ENCODE measurements at places on chromosomes 4 and X.

DNA sequence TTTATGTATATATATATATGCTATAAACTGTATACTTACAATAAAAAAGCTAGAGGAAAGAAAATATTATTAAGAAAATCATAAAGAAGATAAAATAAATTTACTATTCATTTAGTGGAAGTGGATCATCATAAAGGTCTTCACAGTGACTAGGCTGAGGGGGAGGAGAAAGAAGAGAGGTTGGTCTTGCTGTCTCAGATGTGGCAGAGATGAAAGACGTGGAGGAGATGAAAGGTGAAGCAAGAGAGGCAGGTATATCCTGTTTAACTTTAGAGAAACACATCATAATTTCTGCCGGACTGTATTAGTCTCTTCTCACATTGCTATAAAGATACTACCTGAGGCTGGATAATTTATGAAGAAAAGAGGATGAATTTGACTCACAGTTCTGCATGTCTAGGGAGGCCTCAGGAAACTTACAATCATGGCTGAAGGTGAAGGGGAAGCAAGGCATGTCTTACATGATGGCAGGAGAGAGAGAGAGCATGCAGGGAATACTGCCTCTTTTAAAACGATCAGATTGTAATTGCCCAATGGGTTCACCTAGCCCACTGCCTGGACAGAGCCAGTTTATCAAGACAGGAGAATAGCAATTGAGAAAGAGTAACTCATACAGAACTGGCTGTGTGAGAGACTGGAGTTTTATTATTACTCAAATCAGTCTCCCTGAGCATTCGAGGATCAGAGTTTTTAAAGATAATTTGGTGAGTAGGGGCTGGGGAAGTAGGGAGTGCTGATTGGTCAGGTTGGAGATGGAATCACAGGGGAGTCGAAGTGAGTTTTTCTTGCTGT lies 22.1 kb upstream of the RRAGB start:
- no peak for DNase-seq

- no peak for DNase-seq
Measured at GRCh38 chrX:39574178-39574577, 523.6 kb downstream of the BCOR start.

GRCh38 chr4:147109800-147110199 lies 164.1 kb upstream of the TTC29 start:
- DNase-seq: no peak

DNA sequence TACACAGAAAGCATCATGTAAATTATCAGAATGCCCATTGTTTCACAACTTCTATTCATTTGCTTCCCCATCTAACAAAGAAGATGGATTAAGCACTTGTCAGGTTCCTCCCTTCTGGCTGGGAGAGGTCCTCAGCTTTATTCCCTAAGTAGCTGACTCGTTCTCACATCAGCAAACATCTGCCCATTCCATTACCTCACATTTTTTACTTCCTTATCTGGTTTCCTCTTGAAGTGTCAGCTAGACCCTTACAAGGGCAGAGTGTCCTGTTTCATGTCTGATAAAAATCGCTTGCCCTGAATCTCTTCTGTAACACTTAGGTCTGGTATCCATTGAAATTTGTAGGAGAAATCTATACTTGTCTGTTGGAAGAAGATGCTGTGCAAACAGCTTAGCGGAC lies 34.7 kb downstream of the TMPRSS11A start:
- DNase-seq: no peak

GRCh38 chr4:177229331-177229730 lies 80.3 kb upstream of the NEIL3 start:
- no peak for DNase-seq

- DNase-seq: no peak
Measured at GRCh38 chr4:152719801-152720556, 40.2 kb upstream of the TMEM154 start.

- DNase-seq: no peak
Measured at GRCh38 chrX:72309297-72310071, 3.8 kb upstream of the CITED1 start.

GRCh38 chr4:156038772-156039171 lies 85.1 kb upstream of the CTSO start:
- no peak for DNase-seq

DNA sequence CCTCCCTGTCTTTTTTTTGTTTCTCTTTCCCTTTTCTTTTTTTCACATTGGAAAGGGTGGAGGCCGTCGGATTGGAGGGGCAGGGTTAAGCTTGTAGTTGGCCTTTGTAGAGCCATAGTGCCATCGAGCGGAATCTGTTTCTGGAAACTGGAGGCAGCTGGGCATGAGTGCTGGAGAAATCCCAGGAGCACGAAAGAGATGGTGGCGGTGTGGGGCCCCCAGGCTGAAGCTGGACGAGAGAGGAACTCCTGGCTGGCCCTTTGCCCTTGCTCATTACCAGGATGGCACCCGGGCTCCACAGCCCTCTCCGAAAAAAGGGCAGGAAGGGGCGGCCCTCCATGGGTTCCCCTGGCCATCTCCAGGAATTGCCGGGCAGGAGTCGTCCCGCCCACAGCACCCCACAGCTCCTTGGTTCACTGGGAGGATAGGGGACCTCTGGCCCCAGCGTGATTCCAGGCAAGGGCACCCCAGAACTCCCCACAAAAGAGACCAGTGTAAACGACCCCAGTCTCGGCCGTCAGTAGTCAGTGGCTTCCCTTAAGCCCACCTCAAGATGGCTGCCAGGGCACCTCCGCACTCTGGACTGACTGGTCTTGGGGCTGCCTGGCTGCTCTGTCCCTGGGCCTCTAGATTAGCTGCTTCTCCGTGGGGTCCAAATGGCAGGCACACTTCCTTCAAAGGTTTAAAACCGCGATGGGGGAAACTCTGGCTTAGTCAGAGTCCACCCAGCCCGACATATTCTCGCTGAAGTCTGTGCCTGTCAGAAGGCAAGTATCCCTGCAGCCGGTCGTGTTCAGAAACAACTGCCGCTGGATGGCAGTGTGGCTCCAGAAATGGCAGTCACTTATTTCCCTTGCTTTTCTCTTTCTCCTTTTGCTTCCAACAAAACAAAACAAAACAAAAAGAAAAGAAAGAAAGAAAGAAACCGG lies 74.1 kb downstream of the NBDY start:
- DNase-seq: peak; percentile 35

- DNase-seq: no peak
Measured at GRCh38 chrX:49000636-49001035, 1.4 kb downstream of the GRIPAP1 start.

DNA sequence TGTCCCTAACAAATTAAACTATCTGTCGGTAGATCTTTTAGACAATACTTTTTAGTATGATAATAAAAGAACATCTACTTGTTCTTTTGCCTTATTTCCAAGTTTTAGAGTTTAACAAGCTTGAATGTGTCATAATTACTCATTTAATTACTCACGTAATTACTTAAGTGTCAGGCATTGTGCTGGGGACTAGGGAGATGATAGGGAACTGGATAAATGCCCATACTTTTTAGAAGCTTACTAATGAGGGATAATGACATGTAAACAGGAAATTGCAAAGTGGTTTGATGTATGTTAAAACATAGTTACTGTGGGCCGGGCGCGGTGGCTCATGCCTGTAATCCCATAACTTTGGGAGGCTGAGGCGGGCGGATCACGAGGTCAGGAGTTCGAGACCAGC lies 158.3 kb downstream of the DMD start:
- DNase-seq: no peak

- no peak for DNase-seq
Measured at GRCh38 chr4:26130841-26131432, 189.9 kb upstream of the RBPJ start.

GRCh38 chr4:132297346-132297745 lies 851.7 kb upstream of the PCDH10 start:
- DNase-seq: no peak

DNA sequence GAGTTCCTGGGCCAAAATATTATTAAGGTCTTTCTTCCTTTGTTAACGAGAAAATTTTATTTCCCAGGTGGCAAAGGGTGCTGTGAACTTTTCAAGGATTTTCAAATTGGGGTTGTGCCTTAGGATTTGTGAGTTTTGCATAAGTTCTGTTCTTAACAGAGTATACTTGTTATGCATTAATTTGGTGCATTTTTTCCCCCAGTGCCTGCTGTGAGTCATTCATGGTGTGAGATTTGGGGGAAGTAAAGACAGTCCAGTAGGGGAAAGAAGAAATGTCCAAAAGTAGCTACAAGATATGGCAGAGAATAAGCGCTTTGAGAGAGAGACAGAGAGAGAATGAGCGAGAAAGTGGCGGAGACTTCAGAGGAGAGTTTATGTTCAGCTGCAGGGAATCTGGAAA lies 239.2 kb downstream of the ARHGAP10 start:
- no peak for DNase-seq

DNA sequence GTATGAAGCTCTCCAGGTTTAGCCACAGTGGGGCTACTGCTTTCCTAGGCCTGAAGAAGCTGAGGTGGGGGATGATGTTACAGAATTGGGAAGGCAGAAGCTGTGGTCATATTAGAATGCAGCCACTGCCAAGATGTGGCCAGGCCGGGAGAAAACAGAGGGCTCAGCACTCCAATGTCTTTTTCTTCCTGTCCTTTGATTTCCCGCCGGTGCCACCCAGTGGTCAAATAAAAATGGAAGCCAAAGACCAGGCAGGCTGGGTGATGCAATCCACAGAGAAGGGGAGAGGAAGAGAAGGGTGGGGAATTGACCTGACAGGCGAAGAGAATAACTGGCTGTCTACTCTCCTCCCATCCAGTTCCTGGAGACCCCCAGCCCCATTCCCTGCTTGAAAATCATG lies 94.9 kb upstream of the SHISA3 start:
- DNase-seq: no peak

- DNase-seq: no peak
Measured at GRCh38 chrX:150038315-150038714, 100.0 kb upstream of the EOLA2 start.

GRCh38 chrX:41889317-41890025 lies 33.9 kb downstream of the CASK start:
- no peak for DNase-seq

DNA sequence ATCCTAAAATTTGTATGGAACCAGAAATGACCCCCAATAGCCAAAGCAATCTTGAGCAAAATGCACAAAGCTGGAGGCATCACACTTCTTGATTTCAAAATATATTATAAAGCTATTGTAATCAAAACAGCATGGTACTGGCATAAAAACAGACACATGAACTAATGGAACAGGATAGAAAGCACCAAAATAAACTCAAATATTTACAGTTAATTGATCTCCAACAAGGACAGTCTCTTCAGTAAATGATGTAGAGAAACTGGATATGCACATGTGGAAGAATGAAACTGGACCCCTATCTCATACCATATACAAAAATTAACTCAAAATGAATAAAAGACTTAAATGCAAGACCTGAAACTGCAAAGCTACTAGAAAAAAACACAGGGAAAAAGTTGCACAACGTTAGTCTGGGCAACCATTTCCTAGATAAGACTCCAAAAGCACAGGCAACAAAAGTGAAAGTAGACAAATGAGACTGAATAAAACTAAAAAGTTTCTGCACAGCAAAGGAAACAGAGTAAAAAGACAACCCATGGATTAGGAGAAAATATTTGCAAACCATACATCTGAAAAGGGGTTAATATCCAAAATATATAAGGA lies 64.9 kb downstream of the CD99L2 start:
- no peak for DNase-seq

DNA sequence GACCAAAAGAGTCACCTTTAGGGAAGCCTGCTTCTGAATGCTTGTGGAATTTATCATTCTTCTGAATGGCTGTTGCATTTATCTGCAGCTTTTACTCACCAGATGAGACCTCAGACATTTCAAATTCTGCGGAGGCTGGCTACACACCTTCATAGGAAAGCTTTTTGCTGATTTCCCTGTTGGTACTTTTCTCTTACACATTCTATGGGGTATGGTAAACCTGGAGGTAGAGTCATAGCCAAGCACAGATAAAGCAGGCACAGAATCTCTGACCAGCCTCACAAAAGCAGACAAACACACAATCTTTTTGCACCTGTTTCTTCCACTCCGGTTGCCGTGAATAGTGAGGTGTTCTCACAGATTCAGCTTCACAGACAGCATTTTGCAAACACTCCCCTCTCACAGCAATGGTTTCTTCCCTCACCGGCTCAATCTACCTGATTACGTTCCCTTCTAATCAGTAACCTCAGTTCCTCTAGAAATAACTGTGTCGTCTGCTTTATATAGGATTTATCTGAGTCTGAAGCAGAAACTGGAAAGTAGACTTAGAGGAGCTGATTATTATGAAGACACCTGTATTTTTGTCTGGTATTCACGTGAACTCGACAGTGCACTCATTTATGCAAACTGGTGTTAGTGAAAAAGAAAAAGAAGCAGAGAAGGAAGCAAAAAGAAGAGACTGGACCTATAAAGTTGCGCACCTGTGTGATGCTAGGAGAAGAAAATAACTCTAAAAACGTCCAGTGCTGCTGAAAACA lies 83.1 kb downstream of the DMD start:
- no peak for DNase-seq

- no peak for DNase-seq
Measured at GRCh38 chr4:47031011-47031678, at the start of gene GABRB1. TSS of gene GABRB1 (plus strand) at chr4:47031567.

GRCh38 chr4:173057901-173058300 lies 110.7 kb upstream of the GALNT7 start:
- no peak for DNase-seq

DNA sequence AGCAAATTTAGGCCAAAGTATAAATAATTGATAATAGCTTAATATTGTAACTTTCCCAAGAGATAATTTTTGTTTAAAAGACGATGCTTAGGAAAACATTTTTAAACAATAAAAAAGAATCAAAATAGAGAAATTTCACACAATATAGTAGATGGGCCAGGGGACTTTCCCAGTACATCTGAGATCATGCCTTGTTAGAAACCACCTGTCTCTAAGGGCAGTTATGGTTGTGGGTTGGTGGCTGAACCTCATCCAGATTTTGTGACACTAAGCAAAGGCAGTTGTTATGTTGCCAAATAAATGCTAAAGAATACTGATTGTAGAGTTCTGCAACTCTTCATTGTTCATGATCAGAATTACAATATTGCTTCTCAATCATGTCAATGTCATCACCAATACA lies 270.6 kb downstream of the BANK1 start:
- no peak for DNase-seq

- DNase-seq: no peak
Measured at GRCh38 chr4:108272046-108272445, 103.3 kb upstream of the LEF1 start.

DNA sequence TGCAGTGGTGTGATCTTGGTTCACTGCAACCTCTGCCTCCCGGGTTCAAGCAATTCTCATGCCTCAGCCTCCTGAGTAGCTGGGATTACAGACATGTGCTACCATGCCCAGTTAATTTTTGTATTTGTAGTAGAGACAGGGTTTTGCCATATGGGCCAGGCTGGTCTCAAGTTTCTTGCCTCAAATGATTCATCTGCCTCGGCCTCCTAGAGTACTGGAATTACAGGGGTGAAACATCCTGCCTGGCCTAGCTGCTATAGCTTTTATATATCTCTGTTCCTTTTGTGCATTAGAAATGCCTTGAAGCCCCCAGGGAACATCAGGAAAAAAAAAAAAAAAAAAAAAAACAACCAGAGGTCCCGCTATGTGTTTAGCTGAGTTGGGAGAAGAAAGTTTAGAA lies 34.8 kb downstream of the UBE2K start:
- DNase-seq: no peak

All from activated T-helper 2 cell treated with anti-CD3 and anti-CD28 coated beads, Interferon-gamma antibody, Interleukin-2, Interleukin-4, amounts not matched to agents 10 μg/mL and 5 μg/mL and 100 μg/mL, durations not matched to agents 14 hours and 24 hours and 36 hours (primary cell).